ENCODE measurements at places on chromosomes 5 and 9. TPM values are rescaled to one million over a fixed set of nuclear protein-coding genes. Genes with fewer than 3 reads are reported as not detected.
A peak's percentile ranks its signal among the peaks of the same experiment; 100 is the strongest.

DNA sequence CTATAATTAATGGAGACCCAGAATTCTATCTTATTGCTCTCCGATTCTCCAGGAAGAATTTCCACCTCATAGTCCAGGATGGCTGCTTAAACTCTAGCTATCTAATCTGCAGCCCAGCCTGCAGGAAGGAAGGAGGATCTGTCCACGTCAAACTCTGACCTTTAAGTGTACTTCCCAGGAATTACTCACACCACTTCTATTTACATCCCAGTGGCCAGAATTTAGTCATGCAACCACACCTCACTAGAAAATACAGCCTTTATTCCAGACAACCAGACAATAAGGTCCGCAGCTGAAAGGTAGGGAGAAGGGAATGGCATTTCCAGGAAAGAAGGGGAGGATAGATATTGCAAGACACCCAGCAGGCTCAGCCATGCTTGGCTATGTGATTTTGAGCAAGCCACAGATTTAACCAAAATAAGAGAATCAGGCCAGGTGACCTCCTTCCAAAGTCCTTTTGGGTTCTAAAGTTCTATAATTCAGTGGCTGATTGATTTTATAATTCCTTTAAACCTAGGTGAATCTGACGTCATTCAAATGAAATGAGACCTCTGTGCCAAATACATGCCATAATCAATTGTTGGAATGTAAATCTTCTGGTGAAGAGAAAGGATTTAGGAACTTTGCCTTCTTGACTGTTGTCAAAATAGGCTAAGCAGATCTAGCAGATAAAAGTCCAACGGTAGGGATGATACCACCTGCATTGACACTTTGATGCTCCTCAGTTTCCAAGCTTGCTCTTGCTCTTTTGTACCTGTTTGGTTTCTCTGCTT is 3.7 kb upstream of the DENND1A start:
- no peak overlapping the region for H3K27ac ChIP-seq
- H3K4me3 ChIP-seq = no peak overlapping the region
- DNase-seq = no peak
- no peaks in the 10 kb centered on the region for H3K36me3 ChIP-seq

- H3K4me1 ChIP-seq = no peaks in the 10 kb centered on the region
- H3K4me3 ChIP-seq = no peak overlapping the region
- H3K27me3 ChIP-seq = no peaks in the 10 kb centered on the region
- no peaks in the 10 kb centered on the region for H3K36me3 ChIP-seq
- no peak overlapping the region for H3K27ac ChIP-seq
- no peak for DNase-seq
Measured at GRCh38 chr9:109289931-109290330, 30.9 kb downstream of the EPB41L4B start.

DNA sequence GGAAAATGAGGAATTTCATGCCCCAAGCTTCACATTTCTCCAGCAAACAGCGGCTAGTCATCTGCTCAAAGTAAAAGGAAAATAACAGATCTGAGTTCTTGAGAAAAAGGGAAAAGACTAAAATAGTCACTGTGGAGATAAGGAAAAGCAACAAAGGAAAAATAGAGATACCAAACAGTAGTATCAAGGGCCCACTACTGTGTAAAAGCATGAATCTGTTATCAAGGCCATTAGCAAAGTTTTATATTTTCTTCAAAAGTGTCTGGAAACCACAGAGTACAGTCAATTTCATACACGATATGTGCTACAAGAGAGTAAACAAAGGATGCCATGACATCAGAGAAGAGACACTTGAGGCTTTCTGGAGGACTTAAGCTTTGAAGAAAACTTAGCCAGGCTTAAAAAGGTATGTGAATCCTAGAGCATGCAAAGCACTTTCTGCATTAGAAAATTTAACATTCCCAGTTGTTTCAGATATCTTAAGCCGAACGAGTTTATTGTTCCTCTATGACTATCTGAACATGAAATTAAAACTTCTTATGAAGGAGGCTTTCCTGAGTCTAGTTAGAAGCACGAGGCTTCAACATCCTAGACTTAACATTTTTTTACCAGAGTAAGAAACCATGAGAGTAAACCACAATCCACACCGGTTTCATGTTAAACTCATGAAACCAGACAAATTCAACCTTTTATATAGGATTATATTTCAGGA is 1.2 kb downstream of the TTC33 start:
- peak overlapping the region; percentile 68 for H3K27ac ChIP-seq
- no peaks in the 10 kb centered on the region for H3K36me3 ChIP-seq
- no peaks in the 10 kb centered on the region for H3K27me3 ChIP-seq
- peak; percentile 67 for DNase-seq

GRCh38 chr9:79254900-79255650 is 316.7 kb upstream of the TLE4 start:
- H3K4me3 ChIP-seq = no peak overlapping the region
- DNase-seq = no peak
- H3K27me3 ChIP-seq = peaks cover 4% of the 10 kb centered on the region
- no peaks in the 10 kb centered on the region for H3K36me3 ChIP-seq

DNA sequence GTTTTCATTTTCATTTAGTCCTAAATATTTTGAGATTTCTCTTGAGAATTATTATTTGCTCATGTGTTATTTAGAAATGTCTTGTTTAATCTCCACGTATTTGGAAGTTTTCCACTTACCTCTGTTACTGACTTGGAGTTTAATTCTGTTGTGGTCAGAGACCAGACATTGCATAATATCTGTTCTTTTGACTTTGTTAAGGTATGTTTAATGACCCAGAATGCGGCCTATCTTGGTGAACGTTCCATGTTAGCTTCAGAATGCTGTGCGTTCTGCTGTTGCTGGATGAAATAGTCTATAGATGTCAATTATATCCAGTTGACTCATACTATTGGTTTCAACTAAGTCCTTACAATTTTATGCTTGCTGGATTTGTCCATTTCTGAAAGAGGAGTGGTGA is 325.3 kb upstream of the TARS1 start:
- no peaks in the 10 kb centered on the region for H3K4me1 ChIP-seq
- no peaks in the 10 kb centered on the region for H3K36me3 ChIP-seq
- no peak overlapping the region for H3K27ac ChIP-seq
- DNase-seq = no peak

DNA sequence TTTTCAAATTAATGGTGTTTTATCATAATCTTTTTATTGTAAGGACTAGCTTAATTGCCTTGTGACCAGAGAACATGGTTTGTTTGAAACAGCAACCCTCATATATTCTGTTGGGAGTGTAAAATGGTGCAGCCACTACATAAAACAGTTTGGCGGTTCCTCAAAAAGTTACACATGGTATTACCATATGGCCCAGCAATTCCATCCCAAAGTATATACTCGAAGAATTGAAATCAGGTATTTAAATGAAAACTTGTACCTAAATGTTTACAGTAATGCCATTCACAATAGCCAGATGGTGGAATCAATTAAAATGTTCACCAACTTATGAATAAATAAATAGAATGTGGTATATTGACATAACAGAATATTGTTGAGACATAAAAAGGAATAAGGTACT is 14.8 kb upstream of the IL33 start:
- no peaks in the 10 kb centered on the region for H3K27me3 ChIP-seq
- H3K4me1 ChIP-seq = no peaks in the 10 kb centered on the region
- no peak overlapping the region for H3K27ac ChIP-seq
- no peaks in the 10 kb centered on the region for H3K36me3 ChIP-seq

GRCh38 chr9:35757226-35757891 is 3.3 kb upstream of the MSMP start:
- H3K4me1 ChIP-seq = peaks cover 16% of the 10 kb centered on the region
- H3K36me3 ChIP-seq = peaks cover 19% of the 10 kb centered on the region

DNA sequence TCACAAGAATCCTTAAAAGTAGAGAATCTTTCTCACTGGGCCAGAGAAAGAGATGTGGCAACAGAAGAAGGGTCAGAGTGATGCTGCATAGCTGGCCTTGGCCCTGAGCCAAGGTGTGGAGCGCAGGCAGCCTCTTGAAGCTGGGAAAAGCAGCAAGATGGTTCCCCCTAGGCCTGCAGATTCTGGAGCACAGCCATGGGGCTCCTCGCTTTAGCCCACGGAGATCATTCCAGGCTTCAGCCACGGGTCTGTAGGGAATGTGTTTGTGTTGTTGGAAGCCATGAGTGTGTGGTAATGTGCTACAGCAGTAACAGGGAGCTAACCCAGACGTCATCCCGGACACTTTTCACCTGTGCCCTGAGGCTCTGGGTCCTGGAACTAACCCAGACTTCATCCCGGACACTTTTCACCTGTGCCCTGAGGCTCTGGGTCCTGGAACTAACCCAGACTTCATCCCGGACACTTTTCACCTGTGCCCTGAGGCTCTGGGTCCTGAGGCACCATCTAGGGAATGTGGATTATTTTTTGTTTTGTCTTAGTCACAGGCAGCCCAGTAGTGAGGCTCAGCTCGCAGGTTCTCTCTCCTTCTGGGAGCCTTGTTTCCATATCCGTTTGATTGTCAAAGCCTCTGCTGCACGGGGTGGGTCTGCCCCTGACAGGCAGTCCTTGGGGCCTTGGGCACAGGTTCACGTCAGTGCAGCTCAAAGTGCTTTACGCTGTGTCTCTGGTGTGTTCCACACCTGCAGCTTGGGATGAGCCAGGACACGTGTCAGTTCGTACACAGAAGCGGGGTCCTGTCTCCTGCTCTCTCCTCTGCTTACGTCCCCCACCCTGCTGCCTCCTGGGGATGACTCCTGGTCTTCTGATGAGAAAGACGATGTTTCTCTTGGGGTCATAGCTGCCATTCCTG is 56.3 kb upstream of the EXOC3 start:
- no peak for DNase-seq
- no peak overlapping the region for H3K27ac ChIP-seq
- no peaks in the 10 kb centered on the region for H3K27me3 ChIP-seq
- H3K36me3 ChIP-seq = no peaks in the 10 kb centered on the region
- no peak overlapping the region for H3K4me3 ChIP-seq

- no peaks in the 10 kb centered on the region for H3K36me3 ChIP-seq
- H3K27ac ChIP-seq = no peak overlapping the region
- H3K4me1 ChIP-seq = no peaks in the 10 kb centered on the region
- no peak for DNase-seq
Measured at GRCh38 chr5:111675201-111675934, 81.6 kb downstream of the NREP start.

- H3K4me1 ChIP-seq = no peaks in the 10 kb centered on the region
- H3K27ac ChIP-seq = no peak overlapping the region
- DNase-seq = no peak
- no peaks in the 10 kb centered on the region for H3K27me3 ChIP-seq
Measured at GRCh38 chr5:173412566-173412965, 84.4 kb upstream of the STC2 start.

DNA sequence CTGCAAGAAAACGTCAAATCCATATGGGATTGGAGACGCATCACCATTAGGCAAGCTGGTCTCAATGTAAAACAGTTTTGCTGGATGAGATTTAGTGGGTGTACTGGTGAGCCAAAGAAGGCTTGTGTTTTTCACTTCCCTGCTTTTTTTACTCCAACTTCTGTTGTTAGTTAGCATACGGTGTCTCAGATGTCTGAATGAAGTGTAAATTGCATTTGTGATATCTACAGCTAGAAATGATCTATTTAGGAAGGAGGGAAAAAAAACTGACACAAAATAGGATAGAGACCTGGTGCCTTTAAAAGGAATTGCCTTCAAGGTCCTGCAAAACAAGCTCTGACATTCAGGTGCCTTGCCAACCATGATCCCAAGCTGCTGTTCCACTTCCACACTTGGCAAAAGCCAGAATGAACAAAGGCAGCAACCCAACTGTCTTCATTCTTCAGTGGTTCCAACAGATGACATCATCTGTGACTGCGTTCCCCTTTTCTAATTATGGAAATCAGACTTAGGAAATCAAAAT is 104.2 kb upstream of the RAI14 start:
- H3K36me3 ChIP-seq = no peaks in the 10 kb centered on the region
- no peak overlapping the region for H3K4me3 ChIP-seq
- H3K27me3 ChIP-seq = no peaks in the 10 kb centered on the region
- DNase-seq = no peak

DNA sequence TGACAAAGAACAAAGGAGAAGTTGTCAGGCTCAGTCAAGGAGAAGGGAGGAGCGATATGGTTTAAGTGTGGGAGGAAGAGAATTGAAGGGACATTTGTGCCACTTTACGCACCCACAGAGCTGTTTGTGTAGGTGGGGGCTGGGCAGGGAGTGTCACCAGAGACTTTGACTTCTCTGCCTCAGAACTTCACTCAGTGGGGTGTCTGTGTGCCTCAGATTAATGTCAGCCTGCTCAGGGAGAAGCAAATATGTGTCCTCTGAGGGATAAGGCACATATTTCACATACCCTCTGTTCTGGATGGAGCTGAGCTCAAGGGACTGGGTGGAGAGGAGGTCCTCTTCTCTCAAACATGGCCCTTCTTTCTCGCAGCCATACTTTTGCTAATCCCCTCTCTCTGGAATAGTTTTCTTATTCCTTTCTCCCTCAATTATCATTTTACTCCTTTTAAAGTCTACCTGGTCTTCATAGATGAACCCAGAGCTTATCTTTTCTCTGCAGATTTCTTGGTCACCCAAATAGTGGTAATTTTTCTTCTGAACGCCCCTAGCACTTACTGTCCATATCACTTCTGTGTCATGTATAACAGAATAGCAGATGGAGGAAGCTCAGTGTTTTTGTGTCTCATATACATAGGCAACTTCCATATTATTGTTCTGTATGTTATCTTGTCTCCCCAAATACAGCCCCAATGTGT is 77.0 kb downstream of the IQGAP2 start:
- no peaks in the 10 kb centered on the region for H3K27me3 ChIP-seq
- peaks cover 3% of the 10 kb centered on the region for H3K36me3 ChIP-seq
- H3K4me3 ChIP-seq = no peak overlapping the region
- no peak overlapping the region for H3K27ac ChIP-seq

GRCh38 chr5:117652958-117653280 is 1078.3 kb upstream of the SEMA6A start:
- no peaks in the 10 kb centered on the region for H3K27me3 ChIP-seq
- no peak for DNase-seq
- no peak overlapping the region for H3K4me3 ChIP-seq
- no peaks in the 10 kb centered on the region for H3K36me3 ChIP-seq
- no peak overlapping the region for H3K27ac ChIP-seq

DNA sequence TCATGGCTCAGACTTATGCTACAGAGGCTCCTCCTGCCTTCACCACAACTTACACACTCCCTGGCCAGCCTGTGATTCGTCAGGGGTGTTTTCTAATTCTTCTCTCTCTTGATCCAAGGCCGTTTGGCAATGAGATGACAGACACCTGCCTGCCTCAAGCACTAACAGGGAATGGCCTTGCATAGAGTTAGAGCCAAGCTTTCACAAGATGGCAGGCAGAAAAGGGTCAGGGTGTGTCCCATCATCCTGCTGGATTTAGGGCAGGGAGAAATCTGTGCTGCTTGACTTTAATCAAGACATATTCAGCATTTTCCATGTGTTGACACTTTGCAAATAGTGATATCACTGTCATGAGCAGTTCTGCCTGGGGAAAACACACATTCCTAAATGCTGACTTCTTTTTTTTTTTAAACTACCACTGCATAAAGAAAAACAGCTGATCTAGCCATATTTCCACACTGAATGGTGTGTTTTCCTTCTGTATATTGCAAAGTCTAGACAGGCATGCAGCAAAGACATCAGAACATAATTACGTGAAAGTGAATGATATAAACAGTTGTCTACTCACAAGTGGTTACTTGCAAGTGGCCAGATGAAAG is 95.0 kb upstream of the SLC25A48 start:
- H3K4me1 ChIP-seq = no peaks in the 10 kb centered on the region
- no peak overlapping the region for H3K4me3 ChIP-seq
- no peak for DNase-seq
- no peaks in the 10 kb centered on the region for H3K36me3 ChIP-seq
- H3K27me3 ChIP-seq = no peaks in the 10 kb centered on the region

The SCGB3A2 gene
- total RNA-seq = 1.2 TPM

The ZFP37 gene
- 1.3 TPM for total RNA-seq

The N4BP3 gene
- 5.6 TPM for total RNA-seq

The PFN3 gene
- not detected for total RNA-seq

The ROR2 gene
- not detected for total RNA-seq

All from natural killer cell (primary cell).